Fibroblast of pulmonary artery (primary cell): ENCODE measurements at places on chromosomes 7 and 10.
A peak's percentile ranks its signal among the peaks of the same experiment; 100 is the strongest.

GRCh38 chr10:3635211-3635671 is 149.8 kb downstream of the KLF6 start:
- DNase-seq = no peak

DNA sequence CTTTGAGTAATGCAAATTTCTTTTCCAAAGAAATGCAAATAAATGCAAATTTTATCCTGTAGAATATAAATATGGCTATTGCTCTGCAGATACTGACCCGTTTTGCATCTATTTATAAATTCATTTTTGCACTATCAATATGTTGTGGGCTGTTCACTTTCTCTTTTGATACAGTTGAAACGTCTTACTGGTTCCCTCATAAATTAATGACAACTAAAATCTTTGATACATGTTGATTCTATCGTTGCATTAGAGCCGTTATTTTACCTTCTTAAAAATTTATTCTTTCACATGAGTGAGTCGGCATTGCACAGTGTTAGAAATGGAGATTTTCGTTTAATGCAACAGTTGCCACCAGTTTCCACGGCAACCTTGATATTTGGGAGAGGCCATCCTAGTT is 689.3 kb upstream of the FOXK1 start:
- no peak for DNase-seq

GRCh38 chr7:1669954-1670893 is at the start of gene ELFN1:
ELFN1 (plus strand) TSS chr7:1670277; CDS start chr7:1744597, 74,320 bp downstream.
- peak; percentile 26 for DNase-seq

- no peak for DNase-seq
These were observed 70.6 kb downstream of the WAPL start for GRCh38 chr10:86450806-86451603.

- DNase-seq = no peak
These were observed 56.5 kb upstream of the SORCS3 start for GRCh38 chr10:104584541-104584940.

DNA sequence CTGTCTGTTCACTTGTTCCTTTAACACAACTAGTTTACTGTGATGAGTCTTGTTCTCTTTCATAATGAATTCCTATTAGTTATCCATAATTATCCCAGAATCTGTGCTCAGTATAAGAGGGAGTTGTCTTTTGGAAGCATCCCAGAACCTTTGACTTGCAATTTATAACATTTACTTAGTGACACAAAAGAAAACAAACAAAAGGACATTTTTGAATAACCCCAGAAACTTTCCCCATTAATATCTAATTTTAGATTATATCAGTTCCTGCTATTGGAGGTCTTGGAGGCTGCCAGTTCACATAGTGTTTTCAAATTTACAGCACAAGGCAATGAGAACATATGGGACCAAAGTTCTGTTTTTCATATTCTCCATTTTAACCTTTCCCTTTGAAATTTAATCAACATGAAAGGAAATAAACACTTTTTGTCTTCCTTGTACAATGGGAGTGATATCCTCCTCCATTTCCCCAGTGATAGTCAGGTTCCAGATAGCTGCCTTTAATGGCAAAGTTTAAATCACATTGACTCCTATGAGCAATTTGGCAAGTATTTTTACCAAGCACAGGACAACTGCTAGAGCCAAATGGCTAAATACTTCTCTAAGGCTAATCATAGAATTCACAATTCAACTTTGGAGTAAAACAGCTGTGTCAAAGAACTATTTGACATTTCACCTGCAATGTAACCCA is 37.1 kb upstream of the GNAT3 start:
- DNase-seq = peak; percentile 23

GRCh38 chr7:28005075-28005846 is 175.3 kb downstream of the JAZF1 start:
- peak; percentile 30 for DNase-seq

DNA sequence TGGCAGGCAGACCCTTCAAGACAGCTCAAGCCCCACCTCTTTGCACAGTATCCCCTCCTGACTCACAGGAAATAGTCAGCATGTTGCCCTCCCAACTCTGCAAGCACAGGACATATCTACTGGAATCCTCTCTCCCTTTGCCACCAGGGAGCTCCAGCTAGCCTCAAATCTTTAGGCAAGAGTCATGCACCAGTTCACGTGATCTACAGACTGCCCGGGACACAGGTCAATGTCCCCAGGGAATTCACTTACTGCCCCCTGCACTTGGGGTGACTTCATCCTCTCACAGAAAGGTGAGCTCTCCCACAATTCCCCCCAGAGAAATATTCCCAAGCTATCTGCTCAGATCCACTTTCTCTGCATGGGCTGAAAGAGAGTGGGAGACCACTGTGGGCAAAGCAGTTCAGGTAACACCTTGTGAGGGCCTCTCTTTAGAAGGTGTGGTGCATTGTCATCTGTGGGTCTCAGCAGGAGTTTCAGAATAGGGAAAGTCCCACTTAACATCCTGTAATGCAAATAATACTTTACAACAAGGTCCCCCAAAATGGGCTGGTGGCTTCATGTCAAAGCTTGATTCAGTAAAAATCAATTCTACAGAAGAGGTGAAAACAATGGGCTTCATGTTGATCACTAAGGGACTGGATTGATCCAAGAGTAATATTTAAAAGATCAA is 129.9 kb downstream of the NOC3L start:
- no peak for DNase-seq

GRCh38 chr7:131233193-131233592 is 94.5 kb upstream of the MKLN1 start:
- no peak for DNase-seq

DNA sequence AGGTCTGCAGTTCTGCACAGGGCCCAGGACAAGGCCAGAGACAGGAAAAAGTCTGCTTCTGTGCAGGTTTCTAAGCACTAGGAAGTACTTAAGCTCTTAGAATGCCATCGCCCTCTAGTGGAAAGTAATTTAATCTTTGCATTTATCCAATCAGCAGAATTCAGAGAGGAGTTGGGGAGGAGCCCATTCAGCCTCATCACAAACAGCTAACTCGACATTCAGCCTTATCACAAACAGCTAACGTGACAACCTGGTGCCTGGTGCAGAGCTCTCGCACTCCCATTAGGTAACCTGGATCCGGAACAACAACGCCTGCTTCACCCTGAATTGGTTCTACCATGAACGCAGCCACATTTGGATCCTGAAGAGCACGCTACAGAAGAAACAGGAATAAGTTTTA is 15.2 kb downstream of the OAT start:
- DNase-seq = peak; percentile 88

- DNase-seq = no peak
These were observed 122.5 kb downstream of the CCNY start for GRCh38 chr10:35458500-35459448.

GRCh38 chr10:72466018-72466417 is 111.3 kb upstream of the DNAJB12 start:
- no peak for DNase-seq

- no peak for DNase-seq
These were observed 46.5 kb downstream of the PAXIP1 start for GRCh38 chr7:154956427-154956826.

DNA sequence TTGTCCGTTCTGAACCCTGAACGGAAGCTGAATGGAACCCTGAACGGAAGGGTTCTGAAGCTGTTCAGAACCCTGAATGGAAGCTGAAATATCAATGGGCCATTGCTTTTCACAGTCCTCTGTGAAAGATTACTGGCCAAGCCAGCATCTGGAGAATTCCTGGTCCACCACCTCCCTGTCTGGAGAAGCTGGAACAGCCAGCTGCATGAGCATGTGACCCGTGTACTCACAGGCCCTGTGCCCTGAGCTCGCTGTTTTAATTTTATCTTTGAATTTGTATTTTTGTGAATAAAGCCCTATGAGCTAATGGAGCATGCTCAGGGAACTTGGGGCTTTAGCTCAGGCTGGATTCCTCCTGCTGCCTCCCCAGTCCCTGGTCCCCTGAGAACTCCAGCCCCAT is 37.2 kb downstream of the HTRA1 start:
- no peak for DNase-seq

DNA sequence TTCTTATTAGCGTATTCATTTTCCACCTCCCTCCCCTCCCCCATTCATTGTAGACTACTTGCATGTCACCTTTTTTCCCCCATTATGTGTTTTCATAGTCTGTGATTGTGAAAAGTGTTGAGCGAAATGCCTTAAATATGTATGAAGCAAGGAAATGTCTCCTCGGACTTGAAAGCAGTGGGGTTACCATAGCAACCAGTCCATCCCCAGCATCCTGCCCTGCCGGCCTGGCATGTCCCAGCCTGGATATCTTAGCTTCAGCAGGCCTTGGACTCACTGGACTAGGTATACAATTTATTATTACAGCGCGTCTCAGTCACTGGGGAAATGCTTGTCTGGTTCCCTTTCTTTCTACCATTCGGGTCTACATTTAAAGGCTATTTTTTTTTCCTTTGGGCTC is 283.6 kb downstream of the BICC1 start:
- DNase-seq = no peak

DNA sequence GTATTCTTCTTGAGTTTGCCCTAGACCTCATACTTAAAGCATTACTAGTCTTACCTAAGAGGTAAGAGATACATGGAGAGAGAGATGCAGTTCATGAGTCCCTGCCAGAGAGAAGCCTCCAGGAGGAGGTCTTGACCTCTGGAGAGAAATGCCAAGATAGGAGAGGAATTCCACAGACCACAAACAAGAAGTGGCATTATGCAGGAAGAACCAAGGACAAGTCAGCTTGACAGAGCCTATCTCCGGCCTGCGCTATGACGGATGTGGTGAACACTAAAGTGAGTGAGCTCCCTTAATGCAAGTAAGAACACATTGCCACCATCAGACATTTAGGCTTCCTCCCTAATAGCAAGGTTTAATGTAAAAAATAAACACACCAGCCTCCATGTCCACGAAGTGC is 27.9 kb upstream of the COL1A2 start:
- peak; percentile 18 for DNase-seq

- no peak for DNase-seq
These were observed 10.0 kb upstream of the EMX2 start for GRCh38 chr10:117532451-117533107.

- DNase-seq = no peak
These were observed 238.1 kb upstream of the ZWINT start for GRCh38 chr10:56599201-56599600.

- DNase-seq = peak; percentile 76
These were observed 12.0 kb downstream of the LSM8 start for GRCh38 chr7:118195837-118196474.

GRCh38 chr7:102068846-102069245 is 217.8 kb upstream of the SH2B2 start:
- no peak for DNase-seq

DNA sequence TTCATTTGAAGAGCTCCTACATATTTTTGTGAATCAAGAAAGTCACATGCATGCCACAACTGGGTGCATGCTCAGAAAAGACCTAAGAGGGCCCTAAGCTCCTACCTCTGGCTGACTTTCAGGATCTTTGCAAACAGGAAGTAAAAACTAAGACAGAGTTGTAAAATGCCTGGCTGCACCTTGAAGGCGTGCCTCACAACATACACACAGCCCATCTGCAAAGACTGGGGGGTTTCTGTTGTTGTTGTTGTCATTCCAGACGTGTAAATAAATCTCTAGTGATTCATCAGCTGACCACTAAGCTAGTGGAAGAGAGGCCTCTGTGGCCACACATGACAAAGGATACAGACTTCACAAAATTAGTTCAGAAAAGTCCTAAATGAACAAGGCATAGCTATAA is 31.8 kb downstream of the SMURF1 start:
- no peak for DNase-seq
